Renal cortex interstitium (tissue), 15 donors: ENCODE measurements at places on chromosomes 12 and 14.

DNA sequence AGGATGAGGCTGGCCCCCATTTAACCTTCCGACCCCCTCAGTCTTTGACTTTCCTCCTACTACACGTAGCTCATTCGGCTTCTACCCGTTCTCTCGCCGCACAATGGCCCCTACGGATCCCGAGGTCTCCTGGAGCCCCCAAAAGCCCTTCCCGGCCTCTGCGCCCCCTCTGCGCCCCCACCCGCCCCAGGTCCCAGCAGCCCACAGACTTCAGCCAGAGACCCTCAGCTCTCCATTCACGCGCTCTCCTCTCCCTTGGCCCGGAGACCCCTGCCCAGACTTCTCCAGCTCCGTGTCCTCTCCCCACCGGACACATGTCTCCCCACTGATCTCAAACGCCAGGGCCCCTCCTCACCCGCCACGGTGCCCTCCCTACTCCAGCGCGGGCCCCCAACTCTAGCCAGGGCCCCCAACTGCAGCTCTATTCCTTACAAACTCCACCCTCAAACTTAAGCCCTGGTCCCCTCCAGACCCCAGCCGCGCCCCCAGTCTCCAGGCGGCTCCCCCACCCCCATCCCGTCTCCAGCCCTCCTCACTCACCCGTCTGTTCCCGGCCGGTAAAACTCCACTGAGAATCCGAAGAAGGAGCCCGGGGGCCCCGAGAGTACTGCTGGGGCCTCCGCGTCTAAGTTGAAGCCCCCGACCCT is 502 bp downstream of the ITGA5 start:
- DNase-seq, result no peak

GRCh38 chr12:128269181-128269591 is 2.2 kb downstream of the TMEM132C start:
- DNase-seq, result no peak

- DNase-seq, result no peak
Measured at GRCh38 chr12:94618995-94619695, 31.2 kb downstream of the TMCC3 start.

- DNase-seq, result no peak
Measured at GRCh38 chr14:73829526-73830431, 21.9 kb upstream of the PTGR2 start.

DNA sequence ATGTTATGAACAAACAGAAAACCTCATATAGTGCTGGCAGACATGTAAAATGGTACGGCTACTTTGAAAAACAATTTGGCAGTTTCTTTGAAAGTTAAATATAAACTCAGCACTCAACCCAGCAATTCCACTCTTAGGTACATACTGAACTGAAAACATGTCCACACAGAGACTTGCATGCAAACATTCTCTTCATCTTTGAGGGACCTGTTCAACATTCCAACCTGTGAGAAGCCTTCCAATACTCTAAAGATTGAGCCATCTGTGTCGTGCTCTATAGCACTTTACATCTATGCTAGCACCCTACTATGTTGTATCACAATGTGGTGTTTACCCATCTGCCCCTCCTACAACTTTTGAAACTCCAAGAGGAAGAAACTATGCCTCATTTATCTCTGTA is 79.3 kb downstream of the DNAI7 start:
- no peak for DNase-seq
